ENCODE measurements at places on chromosomes 4 and X. TPM values are rescaled to one million over a fixed set of nuclear protein-coding genes. Genes with fewer than 3 reads are reported as not detected.

DNA sequence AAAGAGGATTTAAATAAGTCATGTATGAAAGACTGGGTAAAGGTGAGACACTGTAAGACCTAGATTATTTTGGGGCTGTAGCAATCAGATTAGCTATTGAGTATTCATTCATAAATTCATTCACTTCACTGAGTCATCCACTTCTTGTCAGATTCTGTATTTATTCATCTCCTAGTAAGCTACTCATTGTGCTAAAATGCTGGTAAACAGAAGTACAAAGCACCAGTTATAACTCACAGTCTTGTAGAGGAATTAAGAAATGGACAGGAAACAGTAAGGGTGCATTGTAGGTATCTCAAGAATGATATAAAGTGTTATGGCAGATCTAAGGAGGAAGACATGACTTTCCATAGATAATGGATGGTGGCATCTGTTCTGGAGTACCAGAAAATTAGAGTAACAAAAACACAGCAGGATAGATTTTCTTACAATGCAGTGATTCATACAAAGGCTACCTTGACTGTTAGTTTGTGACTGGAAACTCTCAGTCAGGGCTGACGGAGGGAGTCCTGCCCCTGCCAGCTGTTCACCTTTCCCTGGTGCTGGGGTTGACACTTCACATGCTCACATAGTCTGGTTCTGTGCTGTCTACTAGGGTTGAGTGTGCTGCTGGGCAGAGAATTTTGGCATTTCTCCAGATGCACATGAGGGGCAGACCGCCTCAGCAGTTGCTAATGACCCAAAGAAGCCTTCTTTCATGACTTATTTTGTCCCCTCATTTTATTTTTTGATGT lies 26.5 kb upstream of the HAND2 start:
- DNase-seq, result no peak

Gene TENM3
- 16.4 TPM for polyA plus RNA-seq

Gene CXorf49B
- polyA plus RNA-seq, result not detected

DNA sequence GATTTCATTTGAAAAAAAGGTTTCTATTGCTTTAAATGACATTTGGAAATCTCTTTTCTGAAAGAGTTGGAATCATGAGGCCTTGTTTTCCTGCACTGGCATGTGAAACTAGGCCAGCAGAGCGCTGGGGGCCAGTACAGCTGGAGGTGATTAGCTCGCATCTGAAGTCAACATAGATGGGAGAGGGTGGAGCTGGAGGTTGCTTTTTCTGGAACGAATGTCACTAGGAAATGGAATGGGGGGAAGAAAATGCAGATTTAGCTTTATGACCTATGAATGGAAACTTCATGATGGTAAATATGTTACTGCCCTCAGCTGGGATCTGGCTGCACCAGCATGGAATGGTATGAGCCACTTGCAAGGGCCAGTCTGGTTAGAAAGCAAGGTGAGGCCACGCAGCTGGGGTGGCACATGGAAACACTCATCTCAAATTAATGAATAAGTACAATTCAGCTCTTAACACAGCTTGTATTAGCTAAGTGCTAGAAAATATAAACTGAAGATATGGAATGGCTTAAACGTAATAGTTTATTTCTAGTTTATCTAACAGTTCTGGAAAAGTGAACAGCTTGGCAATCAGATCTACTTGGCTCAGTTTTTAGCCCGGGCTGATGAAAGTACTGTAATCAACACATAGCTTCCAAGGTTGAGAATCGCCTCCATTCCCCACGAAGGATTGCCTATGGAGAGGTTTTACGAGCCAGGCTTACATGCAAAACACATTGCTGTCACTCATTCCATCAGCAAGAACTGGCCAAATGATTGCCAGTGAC lies 32.5 kb downstream of the SLC10A6 start:
- DNase-seq, result peak; percentile 54

DNA sequence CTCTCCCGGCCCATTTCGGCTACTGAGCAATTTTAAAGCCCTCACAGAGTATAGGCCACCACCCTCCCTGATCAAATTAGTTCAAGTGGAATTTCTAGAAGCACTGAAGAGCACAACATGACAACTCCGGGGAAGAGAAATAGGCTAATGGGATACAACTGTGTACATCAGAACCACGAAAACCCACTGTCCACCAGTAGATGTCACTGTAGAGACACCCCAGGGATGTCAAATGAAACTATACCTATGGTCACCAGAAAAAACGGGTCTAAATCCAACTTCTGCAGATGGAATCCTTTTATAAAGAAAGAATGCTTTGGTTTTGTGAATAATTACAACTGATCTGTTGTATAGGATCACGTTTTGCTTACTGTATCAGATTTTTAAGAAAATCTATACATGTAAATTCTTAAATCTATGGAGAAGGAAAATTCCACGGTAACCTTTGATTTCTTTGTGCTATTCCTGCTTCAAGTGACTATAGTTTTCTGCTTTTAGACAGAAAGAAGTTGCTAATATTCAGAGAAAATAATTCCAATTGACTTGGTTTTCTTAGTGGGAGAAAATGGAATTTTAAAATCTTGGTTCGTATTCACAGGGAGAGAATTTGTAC lies 29.5 kb upstream of the MAP3K15 start:
- DNase-seq, result peak; percentile 59

- DNase-seq, result no peak
Observed at GRCh38 chrX:45145492-45146215, 55.0 kb downstream of the DIPK2B start.

DNA sequence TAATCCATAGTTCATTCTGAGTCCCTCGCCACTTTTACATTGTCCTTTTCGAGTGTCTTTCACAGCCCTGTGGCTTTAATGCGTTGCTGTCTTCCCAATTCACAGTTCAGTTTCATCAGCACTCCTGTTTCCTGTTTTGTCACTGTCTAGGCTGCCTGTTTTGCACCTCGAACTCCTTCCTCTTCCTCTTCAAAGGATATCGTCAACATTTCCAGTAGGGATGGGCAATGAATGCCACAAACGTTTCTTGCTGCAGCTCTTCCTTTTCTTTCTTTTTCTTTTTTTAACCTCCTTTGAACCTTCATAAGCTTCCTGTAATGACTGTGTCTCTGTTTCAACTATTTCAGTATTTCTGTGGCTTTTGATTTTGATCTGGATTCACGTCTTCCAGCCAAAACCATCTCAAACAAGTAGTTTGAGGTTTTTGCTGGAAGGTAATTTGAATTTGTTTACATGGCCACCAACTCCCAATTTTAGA lies 105.4 kb downstream of the ANXA3 start:
- DNase-seq, result no peak

Gene COX7B2
- polyA plus RNA-seq, result not detected

GRCh38 chr4:6377626-6378492 lies 94.6 kb downstream of the PPP2R2C start:
- DNase-seq, result no peak

GRCh38 chrX:152149648-152150047 lies 11.3 kb upstream of the MAGEA10 start:
- DNase-seq, result no peak

Gene FGFBP1
- not detected for polyA plus RNA-seq

Gene RASL11B
- polyA plus RNA-seq, result 6.0 TPM

GRCh38 chrX:112849016-112849415 lies 8.4 kb upstream of the AMOT start:
- no peak for DNase-seq

DNA sequence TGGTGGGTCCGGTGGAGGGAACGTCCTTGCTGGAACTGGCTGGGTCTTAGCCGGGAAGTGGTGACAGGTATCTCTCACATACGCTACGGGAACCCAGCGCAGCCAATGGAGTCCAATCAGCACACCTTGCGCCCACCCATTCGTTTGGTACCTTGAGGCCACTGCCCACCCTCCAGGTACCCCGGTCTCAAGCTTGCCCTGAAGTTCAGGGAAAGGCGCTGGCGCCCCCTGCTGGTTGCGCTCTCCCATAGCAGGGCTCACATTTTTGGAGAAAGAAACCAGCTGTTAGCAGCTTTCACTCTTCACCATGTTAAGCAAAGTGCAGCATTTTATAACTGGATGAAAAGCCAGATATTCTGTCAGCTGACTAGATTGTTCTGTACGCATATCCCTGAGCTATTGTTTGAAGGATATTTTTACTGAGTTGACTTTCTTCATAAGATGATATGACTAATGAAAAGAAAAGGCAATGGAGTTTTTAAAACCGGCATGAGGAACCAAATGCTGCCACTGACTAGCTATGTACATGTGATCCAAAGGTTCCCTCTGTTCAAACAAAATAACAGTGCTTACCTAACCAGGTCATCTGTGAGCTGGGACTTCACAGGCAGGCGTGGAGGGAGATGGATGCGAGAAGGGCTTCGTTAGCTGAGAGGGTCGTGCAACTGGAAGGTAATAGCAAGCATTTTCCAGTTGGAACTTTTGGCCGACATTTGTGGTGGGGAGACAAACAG lies 43.7 kb downstream of the OTOP1 start:
- no peak for DNase-seq

Gene ETDA
- not detected for polyA plus RNA-seq

DNA sequence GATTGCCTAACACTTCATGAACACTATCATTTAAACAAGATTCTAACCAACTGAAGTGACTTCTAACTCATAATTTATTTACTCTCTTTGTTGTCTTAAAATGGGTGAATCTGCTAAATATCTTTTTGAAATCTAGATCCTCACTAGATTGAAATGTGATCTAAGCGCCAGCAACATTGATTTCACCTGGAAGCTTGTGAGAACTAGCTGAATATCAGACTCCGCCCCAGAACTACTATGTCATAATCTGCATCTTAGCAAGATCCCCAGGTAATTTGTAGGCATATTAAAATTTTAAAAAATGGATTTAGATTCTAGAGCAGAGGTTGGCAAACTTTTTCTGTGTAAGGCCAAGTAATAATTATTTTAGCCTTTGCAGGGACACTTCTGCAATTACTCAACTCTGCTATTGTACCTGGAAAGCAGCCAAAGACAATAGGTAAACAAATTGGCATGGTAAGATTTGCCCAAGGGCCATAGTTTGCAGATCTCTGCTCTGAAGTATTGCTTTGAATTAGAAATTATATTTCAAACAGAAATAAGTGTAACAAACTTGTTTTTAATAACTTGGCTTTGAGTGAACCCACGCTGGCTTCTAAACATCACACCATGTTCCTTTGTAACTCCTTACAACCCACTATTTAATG lies 121.5 kb downstream of the REELD1 start:
- DNase-seq, result no peak

Gene ELMOD2
- 28.2 TPM for polyA plus RNA-seq

DNA sequence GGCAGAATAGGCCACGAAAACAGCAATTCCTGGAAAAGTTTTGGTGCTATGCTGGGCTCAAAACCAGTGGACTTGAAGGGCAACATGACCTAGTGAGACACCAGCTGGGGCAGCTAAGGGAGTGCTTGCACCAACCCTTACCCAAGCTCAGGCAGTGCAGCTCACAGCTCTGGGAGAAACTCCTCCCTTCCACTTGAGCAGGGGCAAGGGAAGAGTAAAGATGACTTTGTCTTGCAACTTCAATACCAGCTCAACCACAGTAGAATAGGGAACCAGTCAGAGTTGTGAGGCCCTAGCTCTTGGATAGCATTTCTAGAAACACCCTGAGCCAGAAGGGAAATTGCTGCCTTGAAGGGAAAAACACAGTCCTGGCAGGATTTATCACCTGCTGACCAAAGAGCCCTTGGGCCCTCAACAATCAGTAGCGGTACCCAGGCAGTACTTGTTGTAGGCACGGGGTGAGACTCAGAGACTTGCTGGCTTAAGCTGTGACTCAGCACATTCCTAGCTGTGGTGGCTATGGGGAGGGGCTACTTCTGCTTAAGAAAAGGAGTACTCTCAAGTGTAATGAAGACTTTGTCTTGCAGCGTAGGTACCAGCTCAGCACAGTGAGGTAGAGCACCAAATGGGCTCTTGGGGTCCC lies 19.7 kb upstream of the ABCG2 start:
- DNase-seq, result no peak

- no peak for DNase-seq
Observed at GRCh38 chr4:34035225-34035624, 2209.1 kb downstream of the ARAP2 start.

- DNase-seq, result no peak
Observed at GRCh38 chr4:144948009-144948408, 150.0 kb downstream of the ANAPC10 start.

DNA sequence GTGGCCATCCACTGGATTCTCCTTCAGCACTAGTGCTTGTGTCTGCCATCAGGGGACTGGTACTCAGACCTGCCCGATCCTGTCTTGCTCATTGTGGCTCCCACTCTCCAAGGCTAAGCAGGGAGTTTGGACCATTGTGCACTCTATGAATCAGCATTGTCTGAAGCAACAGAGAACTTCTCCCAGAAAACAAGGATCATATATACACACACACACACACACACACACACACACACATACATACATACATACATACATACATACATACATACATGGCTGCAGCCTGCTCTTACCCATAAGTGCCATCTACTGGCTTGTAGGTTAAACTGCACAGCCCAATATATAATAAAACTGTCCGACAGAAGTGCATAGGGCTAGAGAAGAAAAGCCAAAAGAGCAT lies 345.3 kb upstream of the LCORL start:
- peak; percentile 7 for DNase-seq

DNA sequence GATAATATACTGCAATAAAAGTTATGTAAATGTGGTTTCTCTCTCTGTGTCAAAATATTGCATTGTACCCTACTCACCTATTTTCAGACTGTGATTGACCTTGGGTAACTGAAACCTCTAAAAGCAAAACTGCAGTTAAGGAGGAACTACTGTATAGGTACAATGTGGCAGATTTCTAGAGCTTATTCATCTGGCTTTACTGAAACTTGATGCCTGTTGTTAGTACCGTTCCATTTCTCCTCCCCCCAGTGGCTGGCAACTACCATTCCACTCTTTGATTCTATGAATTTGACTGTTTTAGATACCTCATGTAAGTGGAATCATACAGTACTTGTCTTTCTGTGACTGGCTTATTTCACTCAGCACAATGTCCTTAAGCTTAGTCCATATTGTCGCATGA lies 61.9 kb downstream of the HOPX start:
- DNase-seq, result no peak

- no peak for DNase-seq
Observed at GRCh38 chr4:156378033-156378665, 424.5 kb upstream of the CTSO start.

Gene GLUD2
- polyA plus RNA-seq, result 3.0 TPM

DNA sequence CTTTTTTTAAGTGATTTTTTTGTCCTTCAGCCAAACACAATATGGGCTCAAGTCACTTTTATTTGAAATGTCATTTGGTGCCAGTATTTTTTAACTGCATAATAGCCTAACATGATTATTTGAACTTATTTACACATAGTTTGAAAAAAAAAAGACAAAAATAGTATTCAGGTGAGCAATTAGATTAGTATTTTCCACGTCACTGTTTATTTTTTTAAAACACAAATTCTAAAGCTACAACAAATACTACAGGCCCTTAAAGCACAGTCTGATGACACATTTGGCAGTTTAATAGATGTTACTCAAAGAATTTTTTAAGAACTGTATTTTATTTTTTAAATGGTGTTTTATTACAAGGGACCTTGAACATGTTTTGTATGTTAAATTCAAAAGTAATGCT lies 62.1 kb downstream of the EDNRA start:
- DNase-seq, result no peak

GRCh38 chr4:30920043-30920442 lies 199.9 kb downstream of the PCDH7 start:
- DNase-seq, result no peak

Gene TMEM192
- 8.4 TPM for polyA plus RNA-seq

GRCh38 chr4:38669208-38669607 lies 5.2 kb downstream of the KLF3 start:
- DNase-seq, result no peak

Gene SPIN2A
- 6.2 TPM for polyA plus RNA-seq

- DNase-seq, result no peak
Observed at GRCh38 chr4:116755051-116755450, 330.3 kb downstream of the TRAM1L1 start.
